RCC 7860 (cell line): ENCODE measurements at places on chromosomes 3 and 15.

DNA sequence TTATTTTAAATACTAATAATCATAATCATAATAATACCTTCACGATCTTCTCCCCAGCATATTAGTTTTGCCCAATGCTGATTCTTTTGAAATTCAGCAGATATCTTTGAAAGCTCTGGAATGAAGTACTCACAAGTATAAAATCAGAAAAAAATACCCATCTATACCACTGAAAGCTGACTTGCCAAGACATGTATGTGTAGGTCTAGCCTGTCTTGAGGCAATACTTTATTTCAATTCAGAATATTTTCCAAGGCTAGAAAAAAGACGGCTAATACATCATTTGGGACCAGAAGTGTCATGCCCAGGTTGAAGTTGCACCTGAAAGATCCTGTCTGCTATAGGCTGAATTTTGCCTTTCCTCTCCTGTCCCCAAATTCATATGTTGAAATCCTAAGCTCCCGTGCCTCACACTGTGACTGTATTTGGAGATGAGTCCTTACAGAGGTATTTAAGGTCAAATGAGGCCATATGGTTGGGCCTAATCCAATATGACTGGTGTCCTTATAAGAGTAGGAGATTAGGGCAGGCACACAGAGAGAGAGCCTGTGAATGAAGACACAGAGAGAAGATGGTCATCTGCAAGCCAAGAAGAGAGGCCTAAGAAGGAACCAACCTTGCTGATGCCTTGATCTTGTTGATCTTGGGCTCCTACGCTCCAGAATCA lies 255.9 kb upstream of the CMC1 start:
- no peak for DNase-seq

- DNase-seq = no peak
Measured at GRCh38 chr15:96320703-96321638, 9.5 kb upstream of the NR2F2 start.

GRCh38 chr15:62444104-62445022 lies 279.3 kb upstream of the C2CD4B start:
- peak; percentile 85 for DNase-seq

GRCh38 chr15:36614016-36614415 lies 34.6 kb downstream of the CDIN1 start:
- no peak for DNase-seq

GRCh38 chr15:58931987-58932588 lies 1.4 kb downstream of the SLTM start:
- DNase-seq = no peak
